NCI-H526 (cell line): ENCODE measurements at places on chromosomes 7 and 10.

- DNase-seq: no peak
These were observed 98.5 kb downstream of the CARD11 start for GRCh38 chr7:2945171-2945570.

GRCh38 chr10:128072046-128072445 lies 54.2 kb downstream of the MKI67 start:
- DNase-seq: no peak

DNA sequence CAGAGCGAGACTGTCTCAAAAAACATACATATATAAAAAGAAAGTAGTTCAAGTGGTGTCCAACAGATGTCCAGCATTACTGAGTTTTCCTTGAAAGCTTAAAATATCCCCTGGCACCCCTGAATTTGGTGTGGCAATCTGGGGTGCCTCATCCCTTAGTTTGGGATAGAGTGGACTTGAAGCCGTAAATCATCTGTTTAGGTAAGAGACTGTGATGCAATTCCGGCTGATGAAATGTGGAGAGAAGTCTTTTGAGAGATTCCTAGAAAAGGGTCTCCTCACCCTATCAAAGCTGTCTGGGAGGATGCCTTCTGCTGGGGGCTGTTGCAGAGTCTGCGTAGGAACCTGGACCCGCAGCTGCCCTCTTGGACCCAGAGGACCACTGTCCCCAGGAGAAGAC lies 408.0 kb downstream of the RPS24 start:
- DNase-seq: no peak

GRCh38 chr7:154841731-154842331 lies 161.1 kb downstream of the PAXIP1 start:
- DNase-seq: peak; percentile 94

DNA sequence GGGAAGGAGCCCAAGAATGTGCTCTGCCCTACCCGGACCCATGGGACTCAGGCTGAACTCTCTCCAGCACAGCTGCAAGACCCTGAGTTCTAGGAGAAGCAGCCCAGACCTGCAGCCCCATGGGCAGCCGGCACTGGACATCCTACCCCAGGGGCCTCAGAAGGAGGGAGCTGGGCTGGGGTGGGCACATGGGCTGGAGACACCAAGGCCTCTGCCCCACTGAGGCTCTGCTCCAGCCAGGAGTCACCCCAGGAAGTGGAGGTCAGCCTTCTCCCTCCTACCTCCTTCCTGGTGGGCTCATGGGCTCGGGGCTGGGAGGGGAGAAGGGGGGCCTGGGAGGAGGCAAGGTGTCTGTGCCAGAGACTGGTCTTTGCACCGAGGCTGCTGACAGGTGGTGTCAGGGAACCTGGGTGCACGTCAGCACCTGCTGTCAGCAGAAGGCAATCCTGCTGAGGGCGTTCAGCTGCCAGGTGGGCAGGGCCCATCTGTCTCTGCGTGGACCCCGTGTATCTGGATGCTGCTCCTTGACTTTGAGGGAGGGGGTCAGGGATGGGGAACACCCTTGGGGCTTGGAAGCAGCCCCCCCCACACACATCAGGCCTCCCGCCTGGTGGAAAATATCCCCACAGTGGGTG lies 95.2 kb downstream of the PDGFA start:
- DNase-seq: no peak

DNA sequence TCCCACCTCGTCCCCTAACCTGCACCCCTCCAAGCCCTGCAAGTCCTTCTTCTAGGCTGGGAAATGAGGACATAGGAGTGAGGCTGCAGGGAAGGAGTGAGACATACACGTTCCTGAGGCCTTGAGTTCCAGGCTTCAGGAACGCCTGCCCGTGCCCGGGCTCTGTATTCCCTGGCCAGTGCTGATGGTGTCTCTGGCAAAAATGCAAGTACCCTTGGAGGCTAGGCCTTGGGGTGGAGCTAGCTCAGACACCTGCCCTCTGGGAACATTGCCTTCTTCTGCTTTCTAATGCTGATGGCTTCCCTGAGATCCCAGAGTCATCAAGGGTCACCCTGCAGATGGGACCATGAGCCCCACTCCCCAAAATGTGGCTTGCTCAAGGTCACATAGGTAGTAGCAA lies 76.0 kb downstream of the GRK5 start:
- DNase-seq: no peak

GRCh38 chr10:22992075-22992474 lies 64.2 kb downstream of the ARMC3 start:
- no peak for DNase-seq

DNA sequence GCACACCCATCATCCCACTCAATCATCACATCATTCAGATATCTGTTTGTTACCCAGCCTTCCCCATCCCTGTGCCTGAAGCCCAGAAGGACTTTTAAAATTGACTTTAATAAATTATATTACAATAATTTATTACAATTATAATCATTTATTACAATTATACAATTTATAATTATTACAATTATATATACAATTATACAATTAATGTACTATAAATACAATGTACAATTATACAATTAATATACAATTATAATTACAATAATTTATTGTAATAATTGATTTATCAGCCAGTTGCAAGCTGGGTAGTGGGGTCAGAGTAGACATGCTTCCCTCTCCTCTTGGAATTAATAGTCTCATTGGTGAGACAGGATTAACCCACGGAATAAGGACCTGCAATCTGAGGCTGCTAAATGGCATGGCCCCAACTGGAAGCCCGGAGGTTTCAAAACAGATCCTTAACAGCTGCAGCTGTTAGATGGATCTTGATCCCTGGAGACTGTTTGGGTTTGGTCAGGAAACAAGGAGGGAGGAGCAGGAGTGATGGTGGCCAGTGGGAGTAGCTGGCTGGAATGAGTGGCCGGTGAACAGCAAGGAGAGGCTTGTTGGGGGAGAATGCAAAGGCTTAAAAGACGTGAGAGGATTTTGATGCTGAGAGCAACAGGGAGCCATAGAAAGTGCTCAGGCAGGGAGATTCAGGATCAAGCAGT lies 402.8 kb upstream of the PODXL start:
- no peak for DNase-seq

- no peak for DNase-seq
These were observed 472.0 kb upstream of the AKR1E2 start for GRCh38 chr10:4353964-4354363.

GRCh38 chr10:132654708-132655661 lies 117.4 kb downstream of the INPP5A start:
- peak; percentile 56 for DNase-seq

DNA sequence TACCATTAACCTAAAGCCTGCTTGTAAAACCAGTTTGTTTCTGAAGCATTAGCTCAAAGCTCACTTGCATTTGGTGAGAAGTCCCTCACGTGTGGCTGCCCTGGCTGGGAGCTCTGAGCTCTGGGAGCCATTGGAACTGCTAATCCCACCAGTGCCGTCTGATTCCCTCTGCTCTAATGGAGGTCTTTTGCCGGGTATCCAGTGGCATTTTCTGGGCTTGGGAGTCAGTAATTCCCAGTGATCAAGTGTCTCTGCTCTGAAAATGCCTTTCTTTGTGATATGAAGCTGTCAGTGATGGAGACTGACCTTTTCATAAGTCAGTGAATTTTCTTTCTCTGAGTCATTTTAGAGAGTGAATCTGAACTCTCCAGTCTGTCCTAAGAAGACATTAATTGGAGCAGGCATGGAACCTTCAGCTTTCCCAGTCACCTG lies 36.9 kb upstream of the FAM20C start:
- DNase-seq: peak; percentile 20

- DNase-seq: no peak
These were observed 57.3 kb upstream of the GSAP start for GRCh38 chr7:77473229-77474005.

DNA sequence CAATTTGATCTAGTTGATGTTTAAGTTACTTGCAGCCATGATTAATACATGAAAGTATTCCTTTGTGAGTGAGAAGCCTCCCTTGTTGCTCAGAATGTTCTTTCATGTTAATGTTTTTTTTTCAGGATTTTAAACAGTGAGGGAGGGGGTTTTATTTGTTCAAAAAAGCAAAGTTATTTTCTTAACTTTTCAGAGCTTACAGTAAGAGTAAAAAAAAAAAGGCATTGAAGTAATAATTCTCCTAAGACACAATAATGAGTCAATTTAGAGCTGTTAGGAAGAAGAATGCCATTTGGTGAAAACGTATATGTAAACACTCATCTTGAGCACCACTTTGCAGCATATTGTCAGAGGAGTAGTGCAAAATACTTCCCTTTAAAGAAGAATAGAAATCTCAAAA lies 105.8 kb downstream of the SEMA3A start:
- DNase-seq: no peak

DNA sequence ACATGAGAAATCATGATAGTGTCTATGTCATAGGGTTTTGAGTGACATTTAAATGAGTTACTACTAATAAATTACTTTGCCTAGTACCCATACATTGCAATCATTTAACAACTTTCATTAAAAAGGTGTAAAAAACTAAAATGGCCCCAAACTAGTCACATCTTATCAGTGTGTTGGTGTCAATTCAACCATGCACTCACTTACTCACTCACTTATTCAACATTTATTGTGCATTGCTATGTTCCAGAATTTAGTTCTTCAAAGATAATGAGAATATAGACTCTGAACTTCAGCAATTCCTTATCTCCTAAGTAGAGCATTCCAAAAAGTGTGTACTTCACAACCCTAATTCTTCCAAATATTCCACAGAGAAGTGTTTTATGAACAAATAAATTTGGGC lies 965.7 kb downstream of the REEP3 start:
- no peak for DNase-seq

- DNase-seq: no peak
These were observed 661.0 kb upstream of the TEX47 start for GRCh38 chr7:89456556-89456955.

DNA sequence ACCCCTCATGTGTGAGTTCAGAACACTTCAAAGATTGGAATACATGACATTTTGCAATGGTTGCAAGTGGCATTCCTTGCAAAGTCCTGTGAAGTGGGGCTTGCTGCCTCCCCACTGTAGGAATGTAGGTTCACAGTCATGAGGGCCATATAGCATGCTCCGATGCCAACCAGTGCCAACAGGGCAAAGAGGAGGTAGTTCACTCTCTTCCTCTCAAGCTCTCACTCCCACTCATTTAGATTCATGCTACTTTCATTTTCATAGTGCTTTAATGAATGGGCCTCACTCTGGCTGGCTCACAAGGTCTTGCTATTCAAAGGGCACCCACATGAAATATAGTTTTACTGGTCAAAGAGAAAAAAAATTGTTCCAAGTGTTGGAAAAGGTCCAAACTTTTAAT lies 169.9 kb upstream of the AOAH start:
- no peak for DNase-seq

DNA sequence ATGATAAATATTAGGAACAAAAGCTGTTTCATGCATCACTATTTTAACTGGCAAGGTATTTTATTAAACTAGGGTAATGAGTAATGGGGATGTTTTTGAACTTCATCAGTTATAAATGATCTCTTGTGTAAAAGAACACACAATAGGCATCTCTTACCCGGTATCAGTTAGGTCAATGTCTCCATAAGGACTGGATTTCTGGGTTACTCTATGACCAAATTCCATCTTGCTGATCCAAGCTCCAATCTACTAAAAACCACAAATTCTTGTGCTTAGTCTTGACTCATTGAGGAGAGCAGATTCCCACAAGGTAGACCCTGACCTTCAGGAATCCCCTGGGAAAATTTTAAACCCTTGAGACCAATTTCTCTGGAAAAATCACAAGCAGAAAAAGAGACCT lies 1167.7 kb downstream of the XPNPEP1 start:
- no peak for DNase-seq

DNA sequence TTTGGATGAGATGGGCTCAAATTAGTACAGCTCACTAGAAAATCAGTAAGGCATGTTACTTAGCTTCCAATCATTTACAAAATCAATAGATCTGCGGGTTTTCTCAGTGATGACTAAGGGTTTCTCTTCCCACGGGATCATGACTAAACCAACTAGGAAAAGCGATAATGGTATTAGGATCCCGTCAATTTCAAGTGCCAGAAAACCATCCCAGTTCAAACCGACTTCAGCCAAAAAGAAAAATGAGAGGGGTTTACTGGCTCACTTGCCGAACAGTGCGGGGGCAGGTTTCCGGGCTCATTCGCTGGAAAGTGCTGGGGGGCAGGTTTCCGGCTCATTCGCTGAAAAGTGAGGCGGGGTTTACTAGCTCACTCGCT lies 62.1 kb upstream of the LYZL2 start:
- no peak for DNase-seq

GRCh38 chr10:73905256-73906020 lies 5.5 kb upstream of the PLAU start:
- DNase-seq: no peak

DNA sequence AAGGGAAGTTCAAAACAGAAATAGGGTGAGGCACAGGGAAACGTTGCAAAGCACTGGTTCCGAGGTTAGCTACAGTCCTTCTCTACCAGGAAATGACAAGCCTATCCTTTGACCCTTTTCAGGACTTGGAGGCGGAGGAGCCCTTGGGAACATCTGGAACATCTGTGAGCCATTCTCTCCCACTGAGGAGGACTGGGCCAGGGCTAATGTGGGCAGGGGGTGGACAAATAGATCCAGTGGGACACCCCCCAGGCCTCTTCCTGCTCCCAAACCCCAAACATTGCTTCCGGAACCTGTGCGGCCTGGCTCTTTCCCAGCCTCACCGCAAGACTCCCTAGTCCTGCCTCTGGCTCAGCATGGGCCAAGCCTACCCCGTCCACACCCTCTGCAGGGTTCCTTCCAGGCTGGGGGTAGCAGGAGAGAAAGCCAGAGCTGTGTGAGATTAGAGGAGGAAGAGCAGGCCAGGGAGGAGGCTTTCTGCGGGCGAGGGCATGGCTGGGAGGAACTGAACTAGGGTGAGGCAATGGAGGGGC lies 36.5 kb downstream of the GHRHR start:
- DNase-seq: no peak

GRCh38 chr10:101139421-101139911 lies 8.4 kb downstream of the TLX1 start:
- no peak for DNase-seq

GRCh38 chr10:93904901-93905300 lies 11.1 kb downstream of the SLC35G1 start:
- DNase-seq: no peak

- DNase-seq: peak; percentile 16
These were observed 67.2 kb upstream of the POT1 start for GRCh38 chr7:124996778-124997177.

GRCh38 chr10:82092111-82092510 lies 217.1 kb downstream of the NRG3 start:
- DNase-seq: no peak

GRCh38 chr10:97531401-97531986 lies 32.8 kb downstream of the UBTD1 start:
- DNase-seq: no peak

DNA sequence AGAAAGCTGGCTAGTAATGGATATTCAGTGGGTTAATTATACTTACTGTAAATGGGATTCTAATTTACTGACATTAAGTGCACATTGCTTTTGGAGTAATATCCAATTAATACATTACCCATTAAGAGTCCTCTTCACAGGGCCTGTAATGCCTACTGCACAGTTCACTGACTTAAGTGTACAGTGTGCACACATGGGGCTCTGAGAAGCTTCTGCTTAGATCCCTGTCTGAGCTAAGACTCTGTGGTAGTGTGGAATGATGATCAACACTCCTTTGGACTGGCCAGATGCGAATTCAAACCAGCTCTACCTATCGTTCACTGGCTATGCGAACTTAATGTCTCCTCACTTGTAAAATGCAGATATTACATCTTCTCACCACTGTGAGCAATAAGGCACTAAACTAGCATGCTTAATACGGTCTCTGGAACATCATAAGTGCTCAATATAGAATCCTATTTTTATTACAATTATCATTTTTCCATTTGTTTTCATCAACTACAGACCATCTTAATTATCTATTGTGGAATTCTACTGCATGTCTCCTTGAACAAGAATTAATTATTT lies 53.8 kb upstream of the SEC61G start:
- DNase-seq: no peak
